Activated CD4-positive, alpha-beta T cell treated with anti-CD3 and anti-CD28 coated beads, Interleukin-2, amount 10 ng/mL, durations not matched to agents 7 days and 5 days (primary cell): ENCODE measurements at places on chromosomes 1 and 21. TPM values are rescaled to one million over a fixed set of nuclear protein-coding genes. Genes with fewer than 3 reads are reported as not detected.

DNA sequence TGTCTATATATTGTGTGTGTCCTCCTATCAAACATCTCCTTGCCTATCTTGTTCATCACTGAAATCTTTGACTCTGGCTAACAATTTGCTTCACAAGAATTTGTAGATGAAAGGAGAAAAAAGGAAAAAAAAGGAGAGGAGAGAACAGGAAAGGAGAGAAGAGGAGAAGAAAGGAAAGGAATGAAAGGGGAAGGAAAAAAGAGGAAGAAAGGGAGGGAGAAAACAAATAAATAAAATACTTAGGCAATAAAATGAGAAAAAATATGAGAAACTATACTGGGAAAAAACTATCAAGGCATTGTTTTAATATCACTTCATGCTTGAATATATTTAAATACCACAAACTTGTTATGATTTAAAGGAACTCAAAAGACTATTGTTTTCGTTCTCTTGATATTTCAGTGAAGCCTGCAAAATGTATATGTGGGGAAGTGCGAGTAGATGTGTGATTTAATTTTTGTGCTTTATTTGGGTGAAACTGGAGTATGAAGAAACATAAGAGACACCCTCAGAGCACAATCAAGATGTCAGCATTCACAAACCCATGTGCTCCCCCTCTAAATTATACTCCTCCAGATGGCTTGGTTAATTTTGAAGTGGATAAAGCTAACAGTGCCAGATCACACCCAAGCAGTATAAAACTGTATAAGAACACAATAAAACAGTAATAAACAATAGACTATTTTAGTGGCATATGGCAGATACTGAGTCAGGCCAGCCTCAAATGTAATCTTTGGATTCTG, 205.7 kb upstream of the SAMSN1 start:
- H3K4me1 ChIP-seq = peaks cover 22% of the 10 kb centered on the region
- peaks cover 17% of the 10 kb centered on the region for H3K27me3 ChIP-seq
- DNase-seq = no peak
- peaks cover 6% of the 10 kb centered on the region for H3K36me3 ChIP-seq
- no peak overlapping the region for H3K27ac ChIP-seq

- no peaks in the 10 kb centered on the region for H3K4me1 ChIP-seq
- no peak overlapping the region for H3K4me3 ChIP-seq
- no peak for DNase-seq
- H3K27me3 ChIP-seq = no peaks in the 10 kb centered on the region
- no peak overlapping the region for H3K27ac ChIP-seq
- H3K36me3 ChIP-seq = no peaks in the 10 kb centered on the region
Measured at GRCh38 chr1:205837382-205837970, 12.5 kb downstream of the PM20D1 start.

GRCh38 chr21:22444990-22445389, 1446.8 kb downstream of the NCAM2 start:
- DNase-seq = no peak
- no peaks in the 10 kb centered on the region for H3K4me1 ChIP-seq

DNA sequence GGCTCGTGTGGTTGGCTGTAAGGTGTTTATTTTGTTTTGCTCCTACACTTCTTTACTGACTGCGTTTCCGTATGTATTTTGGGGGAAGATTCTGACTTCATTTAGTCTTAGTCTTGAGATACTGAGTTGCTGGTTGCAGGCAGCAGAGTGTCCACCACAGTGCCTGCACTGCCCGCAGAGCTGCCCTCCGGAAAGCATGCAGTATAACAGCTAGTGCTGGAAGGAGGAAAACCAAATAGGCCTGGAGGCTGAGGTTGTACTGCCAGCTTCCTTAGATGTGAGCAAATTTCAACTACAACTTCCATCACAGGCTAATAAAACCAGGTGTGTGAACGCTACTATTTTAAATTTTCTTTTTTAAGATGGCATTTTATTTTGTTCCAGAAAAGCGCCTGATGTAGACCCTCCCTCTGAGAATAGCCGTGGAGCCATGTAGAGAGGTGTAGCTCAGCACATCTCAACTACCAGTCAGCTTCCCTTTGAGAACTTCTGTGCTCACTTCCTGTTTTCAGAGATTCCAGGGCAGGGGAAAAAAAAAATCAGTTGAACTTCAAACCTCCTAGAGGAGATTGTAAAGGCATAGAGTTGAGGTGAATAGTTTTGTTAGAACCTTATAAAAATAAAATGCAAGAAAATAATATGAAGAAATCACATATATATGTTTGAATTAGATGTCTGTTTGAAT, 17.6 kb downstream of the LMO4 start:
- H3K27me3 ChIP-seq = no peaks in the 10 kb centered on the region
- H3K4me3 ChIP-seq = no peak overlapping the region
- H3K4me1 ChIP-seq = no peaks in the 10 kb centered on the region
- DNase-seq = no peak
- no peak overlapping the region for H3K27ac ChIP-seq

DNA sequence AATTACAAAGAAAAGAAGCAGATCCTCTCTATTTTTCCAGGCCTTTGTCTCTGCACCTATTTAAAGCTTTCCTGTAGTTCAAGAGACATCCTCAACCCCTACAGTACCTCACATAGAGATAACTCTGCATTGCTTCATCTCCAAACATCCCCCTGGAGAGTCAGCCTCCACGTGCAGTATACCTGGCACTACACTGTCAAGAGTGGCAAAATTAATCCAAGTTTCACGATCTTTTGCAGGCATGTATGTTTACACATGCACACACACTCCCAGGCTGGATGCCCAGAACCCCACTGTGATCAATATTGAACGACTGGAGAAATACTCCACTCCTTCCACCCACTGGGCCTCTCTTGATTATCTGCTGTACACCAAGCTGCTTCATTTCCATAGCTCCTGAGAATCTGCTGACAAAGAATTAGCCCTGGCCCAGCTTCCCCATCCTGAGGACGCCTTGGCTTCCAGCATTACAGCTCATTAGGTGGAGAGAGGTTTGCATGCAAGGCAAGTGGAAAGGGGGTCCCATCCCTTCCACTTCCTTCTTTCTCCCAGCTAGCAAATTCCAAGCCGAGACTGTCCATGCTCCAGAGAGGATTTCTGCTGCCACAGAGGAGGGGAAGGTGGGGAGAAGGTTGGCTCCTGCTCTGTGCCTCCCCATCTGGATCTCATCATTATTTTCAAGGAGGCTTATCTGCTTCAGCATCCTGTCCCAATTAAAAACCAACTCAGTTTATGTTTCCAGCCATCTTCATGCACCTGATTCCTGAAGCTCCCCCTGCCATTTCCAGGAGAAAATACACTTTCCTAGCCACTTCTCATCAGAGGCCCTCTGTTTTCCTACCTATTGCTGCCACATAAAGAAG, 66.5 kb upstream of the GOLT1A start:
- H3K4me1 ChIP-seq = no peaks in the 10 kb centered on the region
- DNase-seq = no peak
- H3K27me3 ChIP-seq = peaks cover 24% of the 10 kb centered on the region

DNA sequence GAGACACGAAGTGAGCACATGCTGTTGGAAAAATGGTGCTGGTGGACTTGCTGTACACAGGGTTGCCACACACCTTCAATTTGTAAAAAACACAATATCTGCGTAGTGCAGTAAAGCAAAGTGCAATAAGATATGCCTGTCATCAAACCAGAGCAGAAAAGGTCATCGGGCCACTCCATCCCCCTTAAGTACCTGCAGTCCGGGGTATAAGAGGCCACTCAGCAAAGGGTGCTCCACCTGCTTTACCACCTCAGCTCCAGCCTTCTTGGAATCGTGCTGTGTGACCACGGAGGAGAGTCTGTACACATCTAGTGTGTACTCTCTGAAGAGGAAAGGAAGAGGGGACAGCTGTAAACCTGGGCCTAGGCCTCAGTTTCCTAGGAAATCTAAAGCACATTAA, 10.9 kb downstream of the YARS1 start:
- no peak overlapping the region for H3K4me3 ChIP-seq
- DNase-seq = no peak
- peaks cover 77% of the 10 kb centered on the region for H3K36me3 ChIP-seq
- H3K27ac ChIP-seq = no peak overlapping the region
- peaks cover 42% of the 10 kb centered on the region for H3K4me1 ChIP-seq

GRCh38 chr1:59738152-59738551, 76.6 kb upstream of the HOOK1 start:
- H3K4me1 ChIP-seq = peaks cover 3% of the 10 kb centered on the region
- H3K27ac ChIP-seq = no peak overlapping the region
- no peak for DNase-seq
- no peaks in the 10 kb centered on the region for H3K27me3 ChIP-seq

GRCh38 chr1:41735631-41736260, 183.0 kb downstream of the HIVEP3 start:
- DNase-seq = no peak
- peaks cover 35% of the 10 kb centered on the region for H3K4me1 ChIP-seq
- no peak overlapping the region for H3K27ac ChIP-seq
- H3K36me3 ChIP-seq = no peaks in the 10 kb centered on the region

DNA sequence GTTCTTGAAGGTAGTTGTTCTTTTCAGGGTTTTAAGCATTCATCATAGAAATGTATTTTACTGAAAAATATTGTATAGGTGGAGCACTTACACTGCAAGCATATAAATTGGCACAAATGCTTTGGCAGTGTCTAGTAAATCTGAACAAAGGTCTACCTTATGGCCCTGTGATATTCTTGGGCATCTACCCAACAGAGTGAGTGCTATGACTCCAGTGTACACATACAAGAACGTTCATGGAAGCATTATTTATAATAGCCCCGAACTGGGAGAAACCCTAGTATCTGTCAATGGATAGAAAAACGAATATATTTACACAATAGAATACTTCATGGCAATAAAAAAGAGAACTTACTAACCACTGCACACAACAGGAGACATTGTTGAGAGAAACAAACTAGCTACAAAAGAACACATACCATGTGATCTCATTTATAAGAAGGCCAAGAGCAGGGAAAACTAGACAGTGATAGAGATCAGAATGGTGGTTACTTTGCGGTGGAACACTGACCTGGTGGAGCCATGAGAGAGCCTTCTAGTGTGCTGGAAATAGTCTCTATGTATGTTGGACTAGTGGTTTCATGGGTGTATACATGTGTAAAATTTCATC, 96.0 kb downstream of the MAB21L3 start:
- no peaks in the 10 kb centered on the region for H3K36me3 ChIP-seq
- no peak for DNase-seq
- H3K27me3 ChIP-seq = peaks cover 15% of the 10 kb centered on the region
- H3K4me1 ChIP-seq = no peaks in the 10 kb centered on the region
- no peak overlapping the region for H3K27ac ChIP-seq

DNA sequence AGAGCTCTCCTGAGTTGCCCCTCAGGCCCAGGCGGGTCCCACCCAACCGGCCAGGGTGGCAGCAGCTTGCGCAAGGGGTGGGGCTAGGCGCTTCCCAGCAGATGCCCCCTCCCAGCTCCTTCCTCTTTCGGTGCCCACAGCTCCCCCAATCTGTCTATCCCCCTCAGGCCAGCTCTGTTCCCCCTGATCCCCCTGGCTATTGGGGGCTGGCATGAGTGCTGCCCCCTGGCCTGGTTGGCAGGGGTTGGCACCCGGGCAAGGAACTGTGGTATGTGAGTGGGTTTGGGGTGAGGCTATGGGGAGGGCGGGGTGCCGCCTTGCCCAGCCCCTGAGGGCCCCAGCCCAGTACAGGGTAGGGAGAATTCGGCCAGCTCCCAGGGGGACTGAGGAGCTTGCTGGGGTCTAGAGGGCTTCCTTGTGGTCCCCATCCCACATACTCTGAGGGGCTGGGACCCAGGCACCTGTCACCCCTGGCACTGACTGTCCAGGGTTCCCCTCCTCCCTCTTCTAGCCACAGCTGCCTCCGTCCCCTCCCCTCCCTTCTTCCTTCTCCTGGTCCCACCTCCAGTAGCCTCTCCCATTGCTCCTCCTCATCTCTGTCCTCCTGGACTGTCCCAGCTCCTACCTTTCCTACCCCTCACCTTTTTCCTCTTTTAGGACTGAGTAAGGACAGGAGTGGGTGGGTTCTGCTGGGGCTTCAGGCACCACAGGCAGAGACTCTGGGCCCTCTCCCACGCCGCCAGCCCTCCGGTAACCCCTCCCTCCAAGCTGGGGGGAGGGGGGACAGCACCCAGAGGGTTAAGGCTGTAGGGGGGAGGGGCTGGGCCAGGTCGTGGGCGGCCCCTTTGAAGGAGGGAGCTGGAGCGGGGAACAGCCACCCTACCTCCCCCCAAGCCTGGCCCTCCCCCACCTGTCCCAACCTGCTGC, 5.7 kb downstream of the ZBTB7B start:
- DNase-seq = peak; percentile 79
- H3K27ac ChIP-seq = peak overlapping the region; percentile 92
- peaks cover 70% of the 10 kb centered on the region for H3K4me1 ChIP-seq
- peaks cover 47% of the 10 kb centered on the region for H3K36me3 ChIP-seq
- H3K4me3 ChIP-seq = peak overlapping the region; percentile 99

DNA sequence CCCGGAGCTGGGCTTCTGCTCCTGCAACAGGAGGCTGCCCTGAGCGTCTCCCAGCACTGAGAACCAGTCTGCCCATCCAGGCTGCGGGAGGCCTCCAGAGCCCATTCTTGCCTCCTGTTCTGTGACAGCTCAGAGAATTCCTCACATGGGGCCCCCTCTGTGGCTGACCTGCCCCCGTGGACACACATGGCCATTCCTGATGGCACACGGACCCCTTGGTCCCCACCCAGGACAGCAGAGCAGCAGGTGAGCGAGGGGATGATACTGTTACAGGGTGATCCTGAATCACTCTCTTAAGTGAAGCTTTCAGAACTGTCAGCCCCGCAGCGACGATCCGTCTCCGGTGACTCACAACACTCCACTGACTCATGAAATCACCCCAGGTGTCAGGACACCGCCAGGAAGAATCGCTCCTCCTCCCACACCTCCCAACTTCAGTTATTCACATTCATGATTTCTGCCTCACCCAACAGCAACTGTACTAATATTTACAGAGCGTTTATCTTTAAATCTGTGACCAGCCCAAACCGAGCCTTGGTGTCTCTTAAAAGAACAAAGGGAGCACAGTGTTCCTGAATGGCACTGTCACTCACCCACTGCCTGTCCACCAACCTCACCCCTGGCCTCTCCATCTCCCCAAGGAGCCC, 22.5 kb downstream of the CHD5 start:
- H3K4me1 ChIP-seq = peaks cover 23% of the 10 kb centered on the region
- no peak for DNase-seq
- peaks cover 7% of the 10 kb centered on the region for H3K27me3 ChIP-seq

DNA sequence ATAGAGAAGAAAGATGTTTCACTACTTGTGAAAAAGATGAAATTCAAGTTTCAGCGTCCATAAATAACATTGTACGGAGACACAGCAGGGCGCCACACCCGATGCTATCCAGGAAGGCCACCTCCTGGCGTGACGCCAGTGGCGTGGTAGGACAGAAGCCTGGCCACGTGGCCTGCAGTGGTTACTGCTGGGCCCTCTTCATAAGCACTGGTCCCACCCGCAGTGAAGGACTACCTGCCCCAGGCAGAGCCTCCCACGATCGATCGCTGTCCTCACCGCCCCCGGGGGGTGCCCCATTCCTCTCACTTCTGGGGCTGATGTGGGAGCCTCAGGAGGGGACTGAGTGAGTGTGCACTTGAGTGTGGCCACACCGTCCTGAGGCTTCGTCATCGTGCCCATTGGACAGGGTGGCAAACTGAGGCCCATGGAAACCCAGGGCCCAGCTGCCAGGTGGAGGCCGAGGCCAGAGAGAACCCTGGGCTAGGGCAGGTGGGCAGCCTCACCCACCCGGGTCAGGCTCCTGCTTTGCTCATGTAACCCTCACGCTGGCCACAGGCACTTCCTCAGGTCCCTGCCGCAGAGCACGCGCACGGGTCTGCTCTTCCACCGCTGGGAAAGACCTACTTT, 11.7 kb upstream of the HES5 start:
- H3K4me1 ChIP-seq = peaks cover 10% of the 10 kb centered on the region
- H3K27ac ChIP-seq = no peak overlapping the region
- no peak overlapping the region for H3K4me3 ChIP-seq
- H3K27me3 ChIP-seq = peaks cover 3% of the 10 kb centered on the region
- H3K36me3 ChIP-seq = no peaks in the 10 kb centered on the region
- no peak for DNase-seq

Gene NR5A2
- total RNA-seq = not detected

Gene PPIAL4G
- total RNA-seq = 0.84 TPM

Gene AMY1C
- not detected for total RNA-seq

Gene SNX7
- total RNA-seq = not detected
